Right renal pelvis (tissue), 4 donors: ENCODE measurements at places on chromosomes 4 and X. TPM values are rescaled to one million over a fixed set of nuclear protein-coding genes. Genes with fewer than 3 reads are reported as not detected.

Gene GAGE1
- polyA plus RNA-seq = not detected

Gene KLF8
- polyA plus RNA-seq = 5.7 TPM

Gene NFXL1
- polyA plus RNA-seq = 22.7 TPM

Gene CSAG3
- polyA plus RNA-seq = not detected

Gene ARMCX4
- polyA plus RNA-seq = 24.0 TPM

Gene STPG2
- 0.69 TPM for polyA plus RNA-seq

Gene FRG1
- polyA plus RNA-seq = 56.6 TPM

Gene USP53
- polyA plus RNA-seq = 41.0 TPM

Gene RTL5
- 22.2 TPM for polyA plus RNA-seq

Gene TREX2
- polyA plus RNA-seq = 0.37 TPM

Gene PAGE4
- 0.79 TPM for polyA plus RNA-seq

Gene ABHD18
- polyA plus RNA-seq = 12.0 TPM

Gene FMR1NB
- not detected for polyA plus RNA-seq

Gene TLR10
- 0.89 TPM for polyA plus RNA-seq
